ENCODE measurements at places on chromosomes 6 and 20.

DNA sequence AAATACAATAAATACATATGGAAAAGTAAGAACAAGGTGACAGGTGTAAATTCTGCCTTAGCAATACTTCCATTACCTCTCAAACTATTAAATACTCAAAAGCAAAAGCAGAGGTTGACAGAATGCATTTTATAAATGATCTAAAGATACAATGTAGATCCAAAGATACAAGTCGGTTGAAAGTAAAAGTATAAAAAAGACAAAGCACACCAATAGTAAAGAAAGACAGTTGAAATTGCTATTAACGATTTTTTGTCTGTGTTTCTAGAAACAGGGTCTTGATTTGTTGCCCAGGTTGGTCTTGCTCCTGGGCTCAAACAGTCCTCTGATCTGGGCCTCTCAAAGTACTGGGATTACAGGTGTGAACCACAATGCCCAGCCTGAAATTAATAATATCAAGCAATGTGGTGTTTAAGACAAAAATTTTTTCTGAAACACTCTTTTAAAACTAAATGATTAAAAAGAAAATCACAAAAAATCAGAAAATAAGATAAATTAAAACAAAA lies 23.9 kb downstream of the ULBP1 start:
- no peak for DNase-seq

DNA sequence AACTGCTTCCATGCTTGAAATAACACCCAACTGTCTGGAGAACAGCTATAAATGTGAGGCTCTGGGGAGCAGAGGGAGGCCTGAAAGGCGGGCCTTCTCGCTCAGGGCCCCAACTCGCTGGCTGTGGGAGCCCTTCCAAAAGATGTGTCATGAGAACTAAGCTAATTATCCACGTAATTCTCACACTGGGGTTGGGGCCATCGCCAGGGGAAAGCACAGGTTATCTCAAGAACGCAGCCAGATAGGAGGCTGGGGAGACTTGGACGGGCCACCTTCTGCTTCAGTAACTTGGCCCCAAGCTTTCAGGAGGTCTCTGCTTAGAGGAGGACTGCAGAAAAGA lies 1.6 kb downstream of the PXDC1 start:
- DNase-seq: peak; percentile 51

GRCh38 chr20:63443606-63444395 lies 28.7 kb downstream of the KCNQ2 start:
- DNase-seq: no peak

GRCh38 chr6:34317172-34317477 lies 68.3 kb upstream of the SMIM29 start:
- no peak for DNase-seq

GRCh38 chr6:83954371-83954770 lies 79.2 kb upstream of the MRAP2 start:
- DNase-seq: no peak

- no peak for DNase-seq
Observed at GRCh38 chr20:46322641-46323040, 14.3 kb upstream of the CDH22 start.

DNA sequence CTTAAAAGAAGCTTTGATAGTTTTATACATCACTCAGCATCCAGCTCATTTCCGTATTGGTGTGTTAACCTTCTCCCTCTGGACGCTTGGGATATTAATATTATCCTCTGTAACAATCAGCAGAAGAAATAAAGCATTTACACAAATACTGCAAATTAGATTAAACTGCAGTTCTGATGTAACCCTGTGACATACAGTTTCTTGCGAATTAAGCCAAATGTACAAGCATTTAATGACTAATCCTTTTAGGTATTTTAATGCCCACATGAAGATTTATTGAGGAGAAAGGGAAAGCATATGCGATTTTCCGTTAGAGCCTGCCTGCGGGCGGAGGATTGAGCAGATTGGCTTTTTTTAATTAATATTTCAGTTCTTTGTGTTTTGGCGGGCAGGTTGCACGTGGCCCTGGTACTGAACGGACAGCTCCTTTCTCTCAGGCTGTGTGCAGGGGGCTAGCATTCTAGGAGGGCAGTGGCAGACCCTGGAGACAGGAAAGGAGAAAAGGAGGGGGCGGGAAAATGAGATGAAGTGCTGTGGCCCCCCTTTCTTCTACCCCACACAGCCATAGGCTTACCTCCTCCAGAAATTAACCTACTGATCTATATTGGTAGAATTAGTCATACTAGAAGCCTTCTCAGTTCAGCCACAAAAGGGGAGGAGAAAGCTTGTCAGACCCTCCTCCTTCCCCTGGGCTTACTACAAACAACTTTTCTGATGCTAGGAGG lies 14.1 kb upstream of the TFAP2D start:
- no peak for DNase-seq

DNA sequence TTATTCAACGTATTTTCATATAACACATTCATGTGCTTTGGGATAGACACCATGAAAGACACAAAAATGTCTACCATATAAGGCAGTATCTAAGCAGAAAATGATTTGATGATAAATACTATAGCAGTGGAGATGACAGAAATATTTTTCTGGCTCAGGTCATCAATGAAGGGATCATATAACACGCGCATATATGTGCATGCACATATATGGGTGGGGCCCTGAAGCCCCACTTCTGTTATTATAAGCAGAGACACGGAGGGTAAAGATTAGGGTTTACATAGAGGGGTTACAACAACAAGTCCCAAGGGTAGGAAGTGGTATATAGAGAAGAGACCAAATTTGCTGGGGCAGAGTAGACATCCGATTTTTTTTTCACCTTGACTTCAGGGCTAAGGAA lies 16.0 kb downstream of the COL9A1 start:
- no peak for DNase-seq

- DNase-seq: no peak
Observed at GRCh38 chr6:157092736-157093135, 230.6 kb downstream of the TMEM242 start.
